ENCODE measurements at places on chromosomes 1 and 21. TPM values are rescaled to one million over a fixed set of nuclear protein-coding genes. Genes with fewer than 3 reads are reported as not detected.
A peak's percentile ranks its signal among the peaks of the same experiment; 100 is the strongest.

- no peak overlapping the region for H3K4me3 ChIP-seq
- no peak for DNase-seq
- no peaks in the 10 kb centered on the region for H3K36me3 ChIP-seq
- H3K4me1 ChIP-seq = no peaks in the 10 kb centered on the region
- no peak overlapping the region for H3K27ac ChIP-seq
Observed at GRCh38 chr1:222931023-222931422, 116.2 kb downstream of the DISP1 start.

The GBP4 gene
- 54.3 TPM for polyA plus RNA-seq

- no peaks in the 10 kb centered on the region for H3K36me3 ChIP-seq
- no peaks in the 10 kb centered on the region for H3K27me3 ChIP-seq
- H3K4me1 ChIP-seq = no peaks in the 10 kb centered on the region
Observed at GRCh38 chr1:214004014-214004413, 16.2 kb downstream of the PROX1 start.

The CD247 gene
- 404 TPM for polyA plus RNA-seq

The CHI3L2 gene
- polyA plus RNA-seq = 18.2 TPM

DNA sequence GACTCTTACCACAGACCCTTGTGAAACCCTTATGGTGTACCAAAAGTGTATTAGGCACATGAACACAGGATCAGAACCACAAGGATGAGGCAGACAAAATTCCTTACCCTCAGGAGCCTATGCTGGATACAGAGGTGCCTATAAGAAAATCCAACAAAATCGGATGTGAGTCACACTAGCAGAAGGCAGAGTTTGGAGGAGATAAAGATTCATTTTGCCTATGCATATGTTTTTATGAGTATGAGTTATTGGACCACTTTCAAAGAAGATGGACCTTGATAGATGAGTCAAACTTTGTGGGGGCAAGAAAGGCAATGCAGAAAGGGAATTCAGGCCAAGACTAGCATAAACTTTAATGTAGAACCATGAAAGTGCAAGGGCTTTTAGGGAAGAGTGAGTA lies 17.0 kb downstream of the CAMK1G start:
- H3K27ac ChIP-seq = no peak overlapping the region
- H3K4me3 ChIP-seq = no peak overlapping the region
- H3K4me1 ChIP-seq = no peaks in the 10 kb centered on the region

The RNF223 gene
- not detected for polyA plus RNA-seq

The LRIG2 gene
- 3.0 TPM for polyA plus RNA-seq

- peaks cover 10% of the 10 kb centered on the region for H3K27me3 ChIP-seq
- H3K4me1 ChIP-seq = peaks cover 13% of the 10 kb centered on the region
- H3K4me3 ChIP-seq = peak overlapping the region; percentile 59
- DNase-seq = peak; percentile 14
- no peaks in the 10 kb centered on the region for H3K36me3 ChIP-seq
Observed at GRCh38 chr1:166974647-166975345, 544 bp downstream of the ILDR2 start.

GRCh38 chr1:87154384-87154783 lies 174.3 kb upstream of the LMO4 start:
- H3K27ac ChIP-seq = no peak overlapping the region
- no peak overlapping the region for H3K4me3 ChIP-seq
- DNase-seq = no peak
- no peaks in the 10 kb centered on the region for H3K36me3 ChIP-seq
- H3K4me1 ChIP-seq = peaks cover 11% of the 10 kb centered on the region

DNA sequence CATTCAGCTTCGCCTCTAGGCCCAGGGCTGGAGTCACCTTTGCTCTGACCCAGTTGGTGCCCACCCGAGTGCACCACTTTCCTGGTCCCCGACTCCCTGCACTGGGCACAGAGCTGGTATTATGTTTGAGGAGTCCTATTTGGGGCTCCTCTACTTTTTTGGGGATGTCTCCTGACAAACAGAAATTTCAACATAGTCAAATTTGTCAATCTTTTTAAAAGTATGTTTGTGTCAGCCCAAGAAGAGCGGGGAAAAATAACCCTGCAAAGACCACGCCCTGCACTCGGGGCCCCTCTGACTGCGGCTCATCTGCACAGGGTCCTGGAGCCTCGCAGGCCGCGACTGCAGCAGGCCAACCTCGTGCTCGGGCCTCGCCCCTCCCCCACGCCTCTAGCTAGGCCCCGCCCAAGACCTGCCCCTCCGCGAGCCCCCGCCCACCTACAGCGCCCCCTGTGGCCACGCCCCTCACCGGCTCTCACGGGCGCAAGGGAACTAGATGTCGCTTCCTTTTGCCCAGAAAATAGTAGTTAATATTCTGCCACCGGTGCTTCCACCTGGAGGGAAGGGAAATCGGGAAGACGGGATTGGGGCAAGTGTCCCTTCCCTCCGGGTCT lies 11.4 kb downstream of the FAM229A start:
- H3K36me3 ChIP-seq = no peaks in the 10 kb centered on the region
- H3K4me3 ChIP-seq = peak overlapping the region; percentile 65
- H3K4me1 ChIP-seq = peaks cover 46% of the 10 kb centered on the region
- no peak overlapping the region for H3K27ac ChIP-seq

The SYPL2 gene
- polyA plus RNA-seq = not detected

DNA sequence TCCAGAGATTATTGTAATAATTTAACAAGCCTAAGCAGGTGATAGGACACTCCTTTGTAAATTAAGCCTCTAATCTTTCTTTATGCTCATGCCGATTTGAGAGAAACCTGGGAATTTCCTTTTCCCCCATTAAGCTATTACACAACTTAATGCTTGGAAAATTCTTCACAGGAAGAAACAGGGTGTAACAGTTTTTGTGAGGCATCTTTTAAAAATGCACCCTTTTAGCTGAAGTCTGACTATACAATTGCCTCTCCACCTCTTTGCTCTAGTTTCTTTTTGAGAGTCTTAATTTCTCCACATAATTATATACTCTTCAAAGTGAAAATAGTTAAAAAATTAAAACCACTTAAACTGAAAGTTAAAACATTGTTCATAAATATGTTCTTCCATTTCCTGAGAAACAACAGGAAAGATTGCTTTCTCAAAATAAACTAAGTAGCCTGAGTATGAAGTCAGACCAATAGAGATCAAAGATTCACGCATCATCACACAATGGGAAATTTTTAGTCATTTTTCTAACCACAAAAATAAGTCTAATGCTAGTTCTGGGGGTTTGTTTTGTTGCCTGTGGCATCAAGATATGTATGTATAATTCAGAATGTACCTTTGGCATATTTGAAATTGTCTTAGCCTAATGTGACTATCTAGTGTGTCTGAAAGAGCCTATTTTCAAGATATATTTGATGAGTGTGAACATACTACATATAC lies 34.7 kb downstream of the LRRC8D start:
- no peaks in the 10 kb centered on the region for H3K27me3 ChIP-seq
- peaks cover 44% of the 10 kb centered on the region for H3K4me1 ChIP-seq
- peak overlapping the region; percentile 65 for H3K27ac ChIP-seq
- peak; percentile 65 for DNase-seq
- H3K4me3 ChIP-seq = peak overlapping the region; percentile 21

The SELL gene
- 876 TPM for polyA plus RNA-seq

The RAD54L gene
- polyA plus RNA-seq = not detected

The TMEM52 gene
- not detected for polyA plus RNA-seq

DNA sequence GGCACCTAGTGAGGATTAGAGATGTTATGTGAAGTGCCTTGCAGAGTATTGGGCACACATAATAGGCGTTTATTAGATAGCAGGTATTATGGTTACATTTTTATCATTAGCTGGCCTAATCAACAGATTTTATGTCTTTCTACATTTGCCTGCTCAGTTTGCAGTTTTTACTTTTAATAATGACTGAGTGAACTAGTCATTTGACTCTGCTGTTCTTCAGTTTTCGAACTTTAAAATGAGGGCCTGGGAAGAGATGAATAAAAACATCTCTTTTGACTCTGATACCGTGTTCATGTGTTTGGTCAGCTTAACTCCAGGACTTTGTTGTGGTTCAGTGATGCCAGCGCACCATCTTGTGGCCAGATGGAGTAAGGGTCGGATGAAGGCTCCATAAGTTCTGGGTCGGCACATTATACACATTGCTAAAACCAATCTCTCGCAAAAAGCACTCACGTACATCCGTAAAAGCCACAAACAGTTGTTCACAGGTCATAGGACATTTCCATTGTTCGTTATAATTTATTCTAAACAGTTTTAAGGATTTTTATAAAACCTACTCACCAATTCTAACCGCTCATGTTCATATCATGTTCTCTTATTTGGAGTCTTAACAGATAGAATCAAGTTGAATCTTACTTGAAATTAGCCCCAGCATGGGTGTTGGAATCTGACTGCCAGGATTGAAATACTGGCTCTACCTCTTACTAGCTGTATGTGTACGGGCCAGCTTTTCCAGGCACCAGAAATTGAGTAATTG lies 78.4 kb upstream of the GPR88 start:
- H3K4me1 ChIP-seq = peaks cover 70% of the 10 kb centered on the region
- peak overlapping the region; percentile 8 for H3K27ac ChIP-seq
- DNase-seq = peak; percentile 57
- no peaks in the 10 kb centered on the region for H3K27me3 ChIP-seq
- H3K4me3 ChIP-seq = no peak overlapping the region

GRCh38 chr1:159171688-159172501 lies 480 bp downstream of the CADM3 start:
- no peaks in the 10 kb centered on the region for H3K36me3 ChIP-seq
- no peak for DNase-seq
- no peak overlapping the region for H3K27ac ChIP-seq
- no peaks in the 10 kb centered on the region for H3K4me1 ChIP-seq
- peaks cover 11% of the 10 kb centered on the region for H3K27me3 ChIP-seq

- H3K36me3 ChIP-seq = no peaks in the 10 kb centered on the region
- H3K4me3 ChIP-seq = no peak overlapping the region
- H3K4me1 ChIP-seq = no peaks in the 10 kb centered on the region
- no peaks in the 10 kb centered on the region for H3K27me3 ChIP-seq
- no peak for DNase-seq
Observed at GRCh38 chr1:152410599-152410998, 3.5 kb downstream of the CRNN start.

The NR5A2 gene
- polyA plus RNA-seq = not detected

The S100A7 gene
- not detected for polyA plus RNA-seq

DNA sequence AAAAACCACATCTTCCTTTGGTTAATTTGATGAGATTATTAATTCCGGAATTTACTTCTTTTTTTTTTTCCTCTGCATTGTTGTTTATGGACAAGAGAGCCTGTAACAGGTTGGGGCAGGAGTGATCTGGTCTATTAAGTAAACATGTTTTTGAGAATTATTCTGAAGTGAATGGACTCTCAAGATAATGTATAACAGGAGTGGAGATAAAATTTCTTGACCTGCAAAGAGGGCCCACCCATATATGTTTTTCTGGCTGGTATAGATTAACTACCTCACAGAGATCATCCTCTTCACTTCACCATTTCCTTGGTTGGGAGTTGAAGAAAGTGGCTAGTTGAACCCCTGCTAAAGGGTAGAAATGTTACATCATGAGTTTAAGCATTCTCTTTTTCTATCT lies 10.7 kb downstream of the DDI2 start:
- no peak overlapping the region for H3K27ac ChIP-seq
- peaks cover 29% of the 10 kb centered on the region for H3K4me1 ChIP-seq
- no peak for DNase-seq
- peaks cover 23% of the 10 kb centered on the region for H3K36me3 ChIP-seq

The BCL2L15 gene
- 1.3 TPM for polyA plus RNA-seq

The INSRR gene
- polyA plus RNA-seq = not detected

The AK5 gene
- polyA plus RNA-seq = 17.9 TPM

DNA sequence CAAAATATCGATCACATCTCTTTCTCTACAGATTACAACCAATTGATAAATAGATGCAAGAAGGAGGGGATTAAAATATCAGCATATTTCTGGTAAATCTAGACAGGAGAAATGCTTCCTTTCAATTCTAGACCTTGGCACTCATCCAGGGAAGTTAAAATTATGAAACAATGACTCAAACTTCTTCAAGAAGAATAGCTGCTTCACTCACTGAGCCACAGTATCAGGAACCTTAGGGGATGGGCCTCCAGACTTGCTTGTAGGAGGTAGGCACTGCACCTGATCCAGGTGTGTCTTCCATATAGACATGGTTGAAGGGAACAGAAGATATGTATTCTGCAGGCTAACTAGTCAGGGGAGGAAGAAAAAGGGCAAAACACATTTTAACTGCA lies 9.8 kb downstream of the SLAMF7 start:
- no peak for DNase-seq
- no peak overlapping the region for H3K27ac ChIP-seq
- H3K27me3 ChIP-seq = no peaks in the 10 kb centered on the region
- peaks cover 14% of the 10 kb centered on the region for H3K4me1 ChIP-seq
- no peak overlapping the region for H3K4me3 ChIP-seq

DNA sequence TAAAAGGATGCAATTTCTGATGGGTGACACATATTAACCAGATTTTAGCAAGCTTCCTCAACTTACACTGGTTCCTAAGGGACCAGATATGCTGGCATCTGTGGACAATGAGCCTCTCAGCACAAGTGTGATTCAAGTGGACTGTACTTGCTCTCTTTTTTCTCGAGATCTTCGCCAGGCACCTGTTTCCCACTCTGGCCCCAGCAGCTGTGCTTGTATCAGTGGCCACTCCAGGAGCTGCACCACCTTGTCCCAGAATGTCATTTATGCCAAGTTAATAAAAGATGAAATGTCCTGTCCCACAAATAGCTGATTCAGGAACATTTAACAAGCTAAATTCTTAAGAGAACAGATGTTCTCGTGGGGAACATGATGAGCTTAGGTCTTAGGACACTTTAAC lies 14.6 kb downstream of the C1orf198 start:
- DNase-seq = no peak
- no peaks in the 10 kb centered on the region for H3K27me3 ChIP-seq
- H3K4me3 ChIP-seq = no peak overlapping the region
- no peaks in the 10 kb centered on the region for H3K36me3 ChIP-seq
- H3K27ac ChIP-seq = no peak overlapping the region

The PKP1 gene
- not detected for polyA plus RNA-seq

DNA sequence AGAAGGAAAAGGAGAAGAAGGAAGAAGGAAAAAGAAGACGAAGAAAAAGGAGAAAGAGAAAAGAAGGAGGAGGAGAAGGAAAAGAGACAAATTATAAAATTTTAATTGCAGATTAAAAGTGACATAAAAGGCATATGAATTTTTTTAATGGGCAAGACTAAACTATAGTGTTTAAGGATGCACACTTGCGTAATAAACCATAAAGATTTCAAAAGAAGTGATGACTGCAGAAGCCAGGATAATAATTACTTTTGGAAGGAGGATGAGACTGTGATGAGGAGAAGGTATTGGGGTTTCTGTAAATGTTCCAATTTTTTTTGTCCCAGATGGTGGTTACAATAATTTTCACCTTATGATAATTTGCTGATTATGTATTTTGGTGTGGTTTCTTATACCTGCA lies 243.1 kb upstream of the PKN2 start:
- H3K27ac ChIP-seq = no peak overlapping the region
- H3K4me1 ChIP-seq = no peaks in the 10 kb centered on the region
- H3K27me3 ChIP-seq = no peaks in the 10 kb centered on the region
- DNase-seq = no peak
- H3K4me3 ChIP-seq = no peak overlapping the region

- no peaks in the 10 kb centered on the region for H3K36me3 ChIP-seq
- no peak for DNase-seq
- no peaks in the 10 kb centered on the region for H3K4me1 ChIP-seq
- H3K27ac ChIP-seq = no peak overlapping the region
- no peak overlapping the region for H3K4me3 ChIP-seq
Observed at GRCh38 chr1:72186733-72187307, 95.5 kb downstream of the NEGR1 start.

GRCh38 chr1:9852410-9853248 lies 28.9 kb upstream of the CLSTN1 start:
- H3K4me1 ChIP-seq = no peaks in the 10 kb centered on the region
- no peak overlapping the region for H3K4me3 ChIP-seq
- no peaks in the 10 kb centered on the region for H3K36me3 ChIP-seq
- H3K27ac ChIP-seq = no peak overlapping the region
